ENCODE measurements at places on chromosomes 4 and X.

GRCh38 chrX:3526071-3526470 lies 179.6 kb upstream of the MXRA5 start:
- H3K27ac ChIP-seq, result no peak overlapping the region
- no peaks in the 10 kb centered on the region for H3K27me3 ChIP-seq
- no peaks in the 10 kb centered on the region for H3K4me1 ChIP-seq
- H3K4me3 ChIP-seq, result no peak overlapping the region
- no peak for DNase-seq
- H3K36me3 ChIP-seq, result no peaks in the 10 kb centered on the region

- no peak overlapping the region for H3K27ac ChIP-seq
- H3K4me1 ChIP-seq, result peaks cover 52% of the 10 kb centered on the region
- no peak for DNase-seq
- no peaks in the 10 kb centered on the region for H3K36me3 ChIP-seq
- no peaks in the 10 kb centered on the region for H3K27me3 ChIP-seq
These were observed 4.4 kb downstream of the LSM6 start for GRCh38 chr4:146179784-146180370.

GRCh38 chrX:21004835-21005234 lies 369.4 kb upstream of the CNKSR2 start:
- H3K27me3 ChIP-seq, result no peaks in the 10 kb centered on the region
- DNase-seq, result no peak
- H3K36me3 ChIP-seq, result no peaks in the 10 kb centered on the region
- H3K27ac ChIP-seq, result no peak overlapping the region
- H3K4me3 ChIP-seq, result no peak overlapping the region

- H3K4me3 ChIP-seq, result no peak overlapping the region
- no peaks in the 10 kb centered on the region for H3K27me3 ChIP-seq
- H3K4me1 ChIP-seq, result peaks cover 3% of the 10 kb centered on the region
These were observed 325.5 kb downstream of the BCOR start for GRCh38 chrX:39772057-39772832.

DNA sequence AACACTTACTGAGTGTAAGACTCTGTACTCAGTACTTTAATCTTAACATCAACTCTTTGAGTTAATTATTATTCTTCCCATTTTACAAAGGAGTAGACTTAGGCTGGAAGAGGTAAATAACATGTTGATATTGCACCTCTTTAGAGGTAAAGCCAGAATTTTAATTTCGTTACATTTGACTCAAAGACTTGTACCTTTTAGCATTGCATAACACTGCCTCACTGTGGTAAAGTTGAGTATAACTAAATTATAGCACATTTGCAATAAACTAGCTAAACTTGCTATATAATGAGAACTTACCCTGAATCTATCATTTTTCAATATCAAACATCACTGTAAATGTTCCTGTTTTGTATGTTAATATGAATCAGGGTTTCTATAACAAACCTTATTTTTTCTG lies 218.5 kb downstream of the PRR32 start:
- H3K36me3 ChIP-seq, result no peaks in the 10 kb centered on the region
- no peak overlapping the region for H3K27ac ChIP-seq
- no peak overlapping the region for H3K4me3 ChIP-seq
- H3K27me3 ChIP-seq, result no peaks in the 10 kb centered on the region
- no peaks in the 10 kb centered on the region for H3K4me1 ChIP-seq

GRCh38 chr4:1684506-1685234 lies 557 bp upstream of the FAM53A start:
- H3K27me3 ChIP-seq, result no peaks in the 10 kb centered on the region
- H3K4me1 ChIP-seq, result peaks cover 25% of the 10 kb centered on the region
- H3K27ac ChIP-seq, result peak overlapping the region; percentile 90
- peaks cover 3% of the 10 kb centered on the region for H3K36me3 ChIP-seq
- DNase-seq, result peak; percentile 38

Measured in esophagus squamous epithelium (tissue), 5 donors.